ENCODE measurements at places on chromosomes 4 and X.

GRCh38 chrX:38513112-38513742 is 48.1 kb upstream of the TSPAN7 start:
- DNase-seq, result no peak

DNA sequence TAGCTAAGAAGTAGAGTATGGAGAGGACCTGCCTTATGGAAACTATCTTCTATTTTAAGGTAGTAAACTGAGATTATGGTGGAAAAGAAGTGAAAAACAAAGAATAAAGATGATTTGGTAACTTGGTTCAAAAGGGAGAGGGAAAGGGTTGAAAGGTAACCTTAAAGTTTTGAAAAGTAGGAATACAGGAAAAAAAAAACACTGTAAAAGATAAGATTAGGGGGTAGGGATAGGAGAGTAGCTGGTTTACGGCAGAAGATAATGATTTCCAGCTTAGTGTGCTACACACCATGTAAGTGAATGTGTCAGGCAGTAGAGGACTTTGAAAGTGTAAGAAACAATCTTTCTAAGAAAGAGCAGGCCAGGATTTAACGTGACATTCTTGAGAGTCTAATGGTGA is 35.3 kb downstream of the FAM13A start:
- DNase-seq, result no peak

- no peak for DNase-seq
These were observed 566.2 kb downstream of the DACH2 start for GRCh38 chrX:86714441-86714840.

DNA sequence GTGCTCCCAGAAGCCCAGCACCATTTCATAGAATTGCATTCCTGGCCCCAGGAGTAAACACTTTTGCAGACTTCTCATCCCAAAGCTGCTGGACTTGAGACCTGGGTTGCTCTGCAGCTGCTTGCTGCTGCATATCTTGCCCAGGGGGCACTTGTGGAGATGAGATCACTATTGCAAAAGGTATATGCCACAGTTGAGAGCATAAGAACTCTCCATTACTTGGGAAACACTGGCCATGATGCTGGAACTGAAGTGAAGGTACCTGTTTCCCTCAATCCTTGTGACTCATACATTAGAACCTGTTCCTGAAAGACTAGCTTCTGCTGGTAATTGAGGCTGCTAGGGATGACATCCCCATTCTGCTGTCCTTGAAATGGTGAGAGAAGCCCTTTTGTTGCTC is 43.1 kb upstream of the WDR1 start:
- no peak for DNase-seq

DNA sequence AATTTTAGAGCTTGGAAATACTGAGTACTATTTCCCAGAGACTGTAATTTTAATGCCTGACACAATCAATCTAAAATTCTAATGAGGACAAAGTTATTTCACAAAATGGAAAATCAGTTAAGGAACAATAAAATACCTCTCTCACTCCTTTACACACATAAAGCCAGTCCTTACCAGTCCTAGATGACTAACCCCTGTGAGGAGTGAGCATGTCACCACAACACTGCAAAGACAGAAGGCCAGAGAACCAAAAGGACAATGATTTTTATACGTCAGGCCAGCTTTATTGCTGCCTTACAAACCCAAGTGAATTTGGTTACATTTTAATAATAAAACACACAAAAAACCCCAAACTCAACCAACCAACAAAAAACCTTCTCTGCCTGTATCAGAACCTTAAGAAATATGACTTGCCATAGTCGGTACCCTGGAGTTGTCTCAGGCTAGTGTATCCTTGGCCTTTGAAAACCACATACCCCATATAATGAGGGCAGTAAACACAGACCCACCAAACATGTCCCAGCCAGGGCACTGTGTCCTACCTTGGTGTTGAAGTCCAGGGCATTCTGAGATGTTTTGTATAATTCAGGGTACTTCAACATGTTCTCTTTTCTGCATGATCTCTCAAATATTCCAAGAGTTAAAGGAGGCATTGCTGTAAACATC is 57.6 kb downstream of the SHISA3 start:
- DNase-seq, result no peak

Measured in effector memory CD4-positive, alpha-beta T cell (primary cell).